WTC11 (cell line): ENCODE measurements at places on chromosomes 6 and 20.
A peak's percentile ranks its signal among the peaks of the same experiment; 100 is the strongest.

DNA sequence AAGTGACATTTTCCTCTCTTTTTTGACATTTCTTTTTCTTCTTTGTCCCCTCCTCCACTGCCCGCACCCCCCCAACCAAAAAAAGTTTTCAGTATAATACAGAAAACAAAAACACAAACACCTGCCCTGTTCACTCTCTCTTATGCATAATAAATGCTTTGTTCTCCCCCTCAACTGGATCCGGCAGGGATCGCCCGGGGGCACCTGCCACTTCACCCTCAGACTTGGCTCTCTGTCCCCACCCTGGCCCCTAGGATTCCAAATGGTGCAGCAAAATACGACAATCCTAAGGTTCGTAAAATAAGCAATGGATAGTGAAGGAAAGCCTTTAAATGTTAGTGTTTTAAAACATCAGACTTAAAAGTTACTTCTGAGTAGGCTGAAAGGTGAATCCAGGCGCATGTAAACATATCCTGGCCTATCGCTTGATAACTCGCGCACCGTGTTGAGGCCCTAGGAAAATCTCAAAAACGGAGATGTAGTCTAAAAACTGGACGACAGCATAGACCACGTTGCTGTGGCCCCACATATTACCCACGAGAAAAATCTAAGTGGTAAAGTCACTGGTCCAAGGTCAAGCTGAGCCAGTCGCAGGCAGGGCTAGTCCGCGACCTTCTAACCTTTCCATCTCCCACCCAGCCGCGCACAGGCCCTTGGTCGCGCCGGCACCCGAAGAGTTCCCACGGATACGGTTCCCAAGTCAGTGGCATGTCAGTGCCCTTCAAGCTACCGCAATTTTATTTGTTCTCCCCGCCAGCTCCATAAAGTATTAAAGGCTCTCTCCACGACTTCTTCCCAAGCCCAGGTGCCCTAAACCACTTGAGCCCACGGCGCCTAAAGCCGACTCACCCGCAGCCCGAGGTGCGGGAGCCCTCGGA, 130.8 kb downstream of the OGFRL1 start:
- H3K27me3 ChIP-seq = peaks cover 30% of the 10 kb centered on the region
- H3K4me3 ChIP-seq = peak overlapping the region; percentile 90
- no peak overlapping the region for H3K27ac ChIP-seq
- H3K4me1 ChIP-seq = peaks cover 21% of the 10 kb centered on the region
- peaks cover 8% of the 10 kb centered on the region; the same call in 1 of the 2 replicates for H3K36me3 ChIP-seq
- DNase-seq = no peak

DNA sequence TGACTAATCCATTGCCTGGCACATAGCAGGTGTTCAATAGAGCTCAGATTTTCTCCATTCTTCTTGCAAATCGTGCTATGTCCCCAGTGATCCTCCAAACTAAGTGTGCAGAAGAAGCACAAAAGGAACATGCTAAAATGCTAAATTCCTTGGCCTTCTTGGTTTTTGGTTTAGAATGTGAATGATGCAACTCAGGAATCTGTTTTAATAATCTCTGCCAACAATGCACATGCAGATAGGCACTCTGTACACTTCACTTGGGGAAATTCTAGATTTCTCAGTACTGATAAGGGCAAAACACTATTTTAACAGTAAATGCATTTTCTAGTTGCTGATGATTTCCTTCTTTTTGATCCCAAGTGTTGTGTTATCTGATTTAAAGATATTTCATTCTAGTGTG, 35.2 kb downstream of the SLC22A1 start:
- no peak overlapping the region for H3K4me3 ChIP-seq
- peaks cover 18% of the 10 kb centered on the region for H3K4me1 ChIP-seq
- no peak for DNase-seq
- H3K27ac ChIP-seq = no peak overlapping the region
- H3K27me3 ChIP-seq = peaks cover 5% of the 10 kb centered on the region; the same call in 1 of the 2 replicates

DNA sequence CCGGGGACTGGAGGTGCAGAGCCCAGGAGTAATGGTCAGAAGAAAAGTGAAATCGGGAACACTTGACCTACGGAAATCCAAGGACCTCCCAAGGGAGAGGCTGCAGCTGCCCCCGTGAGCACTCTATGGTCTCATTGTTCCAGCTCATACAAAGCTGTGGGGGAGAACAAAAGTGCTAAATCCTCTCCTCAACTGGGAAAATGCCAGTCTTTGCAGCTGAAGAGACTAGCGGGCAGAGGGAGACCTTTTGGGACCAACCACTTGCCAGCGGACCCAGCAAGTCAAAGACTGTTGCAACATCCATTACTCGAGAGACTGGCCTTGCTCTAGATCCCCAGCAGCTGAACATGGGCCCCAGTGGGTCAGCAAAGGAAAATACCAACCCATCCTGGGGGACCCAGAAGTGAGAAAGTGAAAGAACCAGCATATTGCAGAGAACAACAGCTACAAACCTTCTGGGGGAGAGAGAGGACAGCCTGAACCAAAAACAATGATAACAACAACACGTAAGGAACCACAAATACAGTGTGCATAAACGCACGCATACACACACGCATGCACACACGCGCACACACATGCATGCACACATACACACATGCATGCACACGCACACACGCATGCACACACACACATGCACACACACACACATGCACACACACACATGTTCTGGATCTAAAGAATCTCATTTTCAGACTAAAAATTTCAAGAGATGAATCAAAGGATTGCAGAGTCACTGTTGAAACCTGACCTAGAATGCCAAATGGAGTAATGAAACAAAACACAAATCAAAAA, 24.7 kb upstream of the ELMO2 start:
- H3K27ac ChIP-seq = no peak overlapping the region
- DNase-seq = no peak
- H3K4me3 ChIP-seq = no peak overlapping the region
- H3K27me3 ChIP-seq = peaks cover 15% of the 10 kb centered on the region

GRCh38 chr20:10012464-10012863, 22.3 kb upstream of the ANKEF1 start:
- H3K27ac ChIP-seq = no peak overlapping the region
- no peaks in the 10 kb centered on the region for H3K36me3 ChIP-seq
- no peaks in the 10 kb centered on the region; the same call in 1 of the 2 replicates for H3K27me3 ChIP-seq

DNA sequence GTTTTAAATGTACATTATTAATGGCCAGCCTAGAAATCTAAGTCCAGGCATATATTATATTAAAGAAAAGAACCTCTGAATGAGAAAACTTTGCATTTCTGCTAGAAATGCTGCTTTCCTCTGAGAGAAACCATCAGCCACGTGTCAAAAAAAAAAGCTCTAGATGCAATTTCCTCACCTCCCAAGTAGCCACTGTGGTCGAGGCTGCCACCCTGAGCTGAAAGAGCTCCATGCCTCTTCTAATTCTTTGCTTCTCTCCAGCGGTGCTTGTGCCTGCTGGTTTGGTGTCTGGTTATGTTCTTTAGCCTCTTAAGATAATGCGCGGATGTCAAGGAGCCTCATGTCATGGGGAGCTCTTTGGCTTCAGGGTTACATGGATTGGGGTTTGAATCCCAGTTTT, 316.0 kb downstream of the TFAP2C start:
- H3K4me3 ChIP-seq = no peak overlapping the region
- no peaks in the 10 kb centered on the region for H3K36me3 ChIP-seq
- peaks cover 3% of the 10 kb centered on the region for H3K27me3 ChIP-seq
- DNase-seq = no peak
- H3K4me1 ChIP-seq = no peaks in the 10 kb centered on the region
- H3K27ac ChIP-seq = no peak overlapping the region

GRCh38 chr6:15897063-15897876, 231.6 kb upstream of the MYLIP start:
- peaks cover 66% of the 10 kb centered on the region for H3K4me1 ChIP-seq
- peaks cover 2% of the 10 kb centered on the region; the same call in 1 of the 2 replicates for H3K36me3 ChIP-seq
- DNase-seq = no peak
- no peak overlapping the region for H3K4me3 ChIP-seq

GRCh38 chr20:17928633-17929311, 39.8 kb downstream of the SNX5 start:
- peaks cover 7% of the 10 kb centered on the region for H3K27me3 ChIP-seq
- no peak overlapping the region for H3K4me3 ChIP-seq
- DNase-seq = no peak
- peaks cover 3% of the 10 kb centered on the region; the same call in 1 of the 2 replicates for H3K36me3 ChIP-seq
